ENCODE measurements at places on chromosomes 12 and 14. TPM values are rescaled to one million over a fixed set of nuclear protein-coding genes. Genes with fewer than 3 reads are reported as not detected.

The E2F7 gene
- 14.1 TPM for total RNA-seq

The SNRPF gene
- 11.8 TPM for total RNA-seq

The TAOK3 gene
- 31.2 TPM for total RNA-seq

The FGD4 gene
- 7.0 TPM for total RNA-seq
